Hindlimb muscle (tissue), 1 donor: ENCODE measurements at places on chromosomes 7 and 10. TPM values are rescaled to one million over a fixed set of nuclear protein-coding genes. Genes with fewer than 3 reads are reported as not detected.

Gene NUTM2D
- 12.8 TPM for polyA plus RNA-seq

Gene TMEM176B
- 16.7 TPM for polyA plus RNA-seq

Gene THNSL1
- 6.3 TPM for polyA plus RNA-seq

Gene TIMM23B
- polyA plus RNA-seq = 15.3 TPM

Gene CH25H
- 0.80 TPM for polyA plus RNA-seq
